ENCODE measurements at places on chromosomes 13 and 19.

DNA sequence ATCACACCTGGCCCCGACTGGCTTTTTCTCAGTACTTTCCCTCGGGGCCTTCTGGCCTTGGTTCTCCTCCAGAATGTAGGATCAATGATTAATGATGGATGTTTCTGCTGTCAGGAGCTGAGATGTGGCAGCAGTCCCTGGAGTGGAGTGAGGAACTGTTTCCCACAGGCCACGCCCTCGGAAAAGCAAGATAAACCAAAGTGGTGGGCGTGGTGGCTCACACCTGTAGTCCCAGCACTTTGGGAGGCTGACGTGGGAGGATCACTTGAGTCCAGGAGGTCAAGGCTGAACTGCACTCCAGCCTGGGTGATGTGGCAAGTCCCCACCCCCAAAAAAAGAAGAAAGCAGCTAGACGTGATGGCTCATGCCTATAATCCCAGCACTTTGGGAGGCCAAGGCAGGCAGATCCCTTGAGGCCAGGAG lies 7.1 kb upstream of the SHFL start:
- peak; percentile 43 for DNase-seq

DNA sequence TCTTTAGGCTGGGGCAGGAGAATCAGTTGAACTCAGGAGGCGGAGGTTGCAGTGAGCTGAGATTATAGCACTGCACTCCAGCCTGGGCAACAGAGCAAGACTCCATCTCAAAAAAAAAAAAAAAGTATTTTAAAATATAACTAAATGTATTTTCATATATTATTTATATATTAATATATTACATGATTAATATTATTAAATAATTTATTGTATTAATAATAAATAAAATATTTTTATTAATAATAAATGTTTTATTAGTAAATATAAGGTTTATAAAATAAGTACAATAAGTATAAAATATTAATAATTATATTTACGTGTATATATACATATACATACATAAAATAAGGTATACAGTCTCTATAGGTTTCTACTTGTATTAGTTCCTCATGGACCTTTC lies 56.8 kb downstream of the SKA3 start:
- DNase-seq, result no peak

DNA sequence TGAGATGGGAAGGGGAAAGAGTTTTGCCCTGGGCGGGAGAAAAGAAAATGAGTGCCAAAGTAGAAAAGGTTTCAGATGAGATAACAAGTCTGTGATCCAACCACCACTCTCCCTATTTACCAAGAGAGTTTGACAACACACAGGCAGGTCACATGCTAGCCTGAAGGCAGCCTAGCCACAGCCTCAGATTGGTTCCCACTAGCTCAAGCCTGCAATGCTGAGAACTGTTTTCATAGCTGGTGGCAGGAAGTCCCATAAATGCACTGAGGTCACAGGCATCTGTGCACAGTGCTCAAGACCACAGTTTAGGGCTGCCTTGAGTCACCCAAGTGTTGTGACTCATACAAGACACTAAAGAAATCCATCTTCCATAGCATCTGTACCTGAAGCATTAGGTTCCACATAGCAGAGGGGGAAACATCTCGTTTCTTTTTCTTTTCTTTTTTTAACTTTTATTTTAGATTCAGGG lies 18.5 kb upstream of the POP4 start:
- DNase-seq, result peak; percentile 52

- DNase-seq, result no peak
These were observed 406 bp upstream of the DNMT1 start for GRCh38 chr19:10195199-10195519.

Measured in foreskin keratinocyte (primary cell).